Renal cortical epithelial cell (primary cell): ENCODE measurements at places on chromosomes 3 and 15.

DNA sequence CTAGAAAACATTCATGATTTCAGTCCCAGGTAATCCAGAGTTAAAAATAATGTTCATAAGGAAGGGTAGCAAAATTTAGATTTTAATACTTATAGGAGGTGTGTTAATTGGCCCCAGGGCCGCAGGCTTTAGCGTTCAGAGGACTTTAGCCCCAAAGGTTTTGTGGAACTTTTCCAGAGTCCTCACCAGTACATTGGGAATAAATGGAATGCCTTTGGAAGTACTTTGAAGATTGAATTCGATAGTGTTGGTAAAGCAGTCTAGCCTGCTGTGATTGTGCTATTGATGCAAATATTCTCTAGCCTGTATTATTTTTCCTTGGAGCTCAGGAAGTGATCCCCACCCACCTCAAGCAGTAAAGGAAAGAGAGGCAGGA lies 137.1 kb downstream of the IGF1R start:
- DNase-seq = no peak

- DNase-seq = no peak
Measured at GRCh38 chr15:74044267-74045110, 37.9 kb downstream of the GOLGA6A start.

DNA sequence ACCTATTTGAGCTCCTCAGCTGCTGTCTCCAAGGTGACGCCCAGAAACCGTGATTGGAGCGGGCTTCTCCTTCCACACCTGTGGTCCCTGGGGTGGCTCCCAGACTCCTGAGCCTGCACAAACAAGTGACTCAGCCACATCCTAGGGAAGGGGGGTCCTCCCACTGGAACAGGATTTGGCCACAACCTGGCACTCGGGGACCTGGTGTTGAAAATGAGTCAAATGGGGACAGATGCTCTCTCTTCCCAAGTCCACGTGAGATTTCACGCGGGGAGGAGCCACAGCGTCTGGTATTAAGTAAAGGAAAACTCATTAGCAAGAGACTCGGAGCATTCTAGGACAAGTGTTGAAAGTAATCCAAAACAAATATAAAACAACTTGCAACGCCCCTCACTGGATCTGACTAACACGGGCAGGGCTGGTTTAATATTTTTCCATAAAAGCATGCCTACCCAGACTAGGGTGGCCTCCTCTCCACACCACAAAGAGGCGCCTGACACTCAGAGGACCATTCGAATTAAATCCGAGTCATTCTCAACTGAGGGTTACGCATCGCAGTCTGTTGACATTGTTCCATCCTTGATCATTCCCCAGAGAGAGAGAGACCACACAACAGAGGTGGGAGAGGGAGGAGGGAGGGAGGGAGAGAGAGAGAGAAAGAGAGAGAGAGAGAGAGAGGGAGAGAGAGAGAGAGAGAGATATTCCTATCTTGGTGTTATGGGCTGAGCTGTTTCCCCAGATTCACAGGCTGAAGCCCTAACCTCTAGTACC lies 74.4 kb downstream of the MGLL start:
- DNase-seq = peak; percentile 97

DNA sequence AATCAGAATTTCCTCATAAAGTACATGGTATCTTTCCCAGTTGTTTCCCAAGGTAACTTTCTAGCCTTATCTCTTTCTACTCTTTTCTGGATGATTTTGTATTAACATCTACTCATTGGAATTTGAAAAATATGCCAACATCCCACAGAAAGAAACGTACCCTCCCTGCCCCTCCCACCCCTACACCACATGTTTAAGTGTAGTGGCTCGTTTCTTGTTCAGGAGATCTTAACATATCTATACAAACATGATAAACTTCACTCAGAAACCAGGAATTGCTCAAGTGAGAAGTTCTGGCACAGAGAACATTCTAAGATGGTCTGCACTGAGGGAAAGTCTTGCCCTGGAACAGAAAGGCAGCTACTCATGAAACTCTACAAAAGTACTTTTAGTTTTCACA lies 404.7 kb downstream of the SOX2 start:
- peak; percentile 36 for DNase-seq

- DNase-seq = no peak
Measured at GRCh38 chr3:7637694-7638093, 776.8 kb downstream of the GRM7 start.

DNA sequence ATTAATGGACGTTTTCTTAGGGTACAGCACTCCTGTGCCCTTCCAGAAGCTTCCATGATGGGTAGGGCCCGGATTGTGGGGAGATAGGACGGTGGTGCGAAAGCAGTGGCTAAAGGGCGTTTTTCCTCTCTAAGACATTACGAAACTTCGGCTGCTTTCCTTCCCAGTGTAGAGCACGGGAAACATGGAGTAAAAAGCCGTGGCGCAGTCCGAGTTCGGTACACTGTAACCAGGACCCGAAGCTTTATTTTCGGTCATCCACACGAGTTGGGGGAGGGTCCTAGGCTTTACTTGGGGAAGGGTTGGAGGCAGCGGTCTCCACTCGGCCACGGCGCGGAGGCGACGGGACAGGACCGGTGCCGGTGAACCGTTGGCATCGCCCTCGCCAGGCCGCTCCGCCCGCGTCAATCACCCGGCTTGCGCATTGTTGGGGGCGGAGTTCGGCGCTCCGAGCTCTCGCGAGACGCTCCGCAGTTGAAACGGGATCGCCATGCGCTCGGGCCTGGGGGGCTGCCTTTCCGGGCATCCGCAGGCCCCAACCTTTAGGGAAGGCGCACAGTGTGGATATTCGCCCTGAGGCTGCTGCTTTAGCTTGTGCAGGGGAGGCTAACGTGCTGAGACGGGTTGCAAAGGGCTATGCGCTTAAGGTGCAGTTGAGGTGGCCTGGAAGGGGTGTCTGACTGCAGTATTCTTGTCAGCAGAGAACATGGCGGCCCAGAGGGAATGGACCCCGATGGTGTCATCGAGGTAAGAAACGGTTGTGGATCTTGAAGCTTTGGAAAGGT lies 546 bp downstream of the EIF4A2 start:
- DNase-seq = peak; percentile 47

GRCh38 chr3:37773911-37774310 lies 87.8 kb upstream of the CTDSPL start:
- DNase-seq = no peak

DNA sequence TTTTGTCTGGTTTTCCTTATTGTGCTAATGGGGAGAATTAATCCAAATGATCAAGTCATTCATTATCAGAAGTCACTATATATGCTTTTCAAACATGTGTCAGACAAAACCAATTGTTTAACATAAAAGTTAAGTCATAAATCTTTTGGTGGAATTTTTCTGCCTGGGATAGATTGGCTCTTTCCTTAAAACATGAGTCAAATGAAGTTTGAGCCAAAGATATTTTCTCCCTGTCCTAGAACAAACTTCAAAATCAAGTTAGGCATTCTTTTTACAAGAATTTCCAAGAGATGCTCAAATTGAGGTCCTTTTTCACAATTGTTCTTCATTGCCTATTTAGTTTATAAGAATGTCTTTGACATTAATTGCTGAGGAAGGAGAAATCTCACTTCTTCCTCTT lies 138.3 kb downstream of the UACA start:
- DNase-seq = no peak

- no peak for DNase-seq
Measured at GRCh38 chr3:140234256-140234655, 299.3 kb downstream of the CLSTN2 start.
